ENCODE measurements at places on chromosomes 2 and 18. TPM values are rescaled to one million over a fixed set of nuclear protein-coding genes. Genes with fewer than 3 reads are reported as not detected.

- peak; percentile 60 for DNase-seq
Measured at GRCh38 chr2:132656266-132656975, 13.6 kb downstream of the LYPD1 start.

- no peak for DNase-seq
Measured at GRCh38 chr2:225282858-225283710, 116.4 kb upstream of the NYAP2 start.

GRCh38 chr2:241064008-241064801 lies 37.9 kb downstream of the MTERF4 start:
- no peak for DNase-seq

GRCh38 chr2:58067001-58067400 lies 20.4 kb downstream of the VRK2 start:
- DNase-seq, result no peak

DNA sequence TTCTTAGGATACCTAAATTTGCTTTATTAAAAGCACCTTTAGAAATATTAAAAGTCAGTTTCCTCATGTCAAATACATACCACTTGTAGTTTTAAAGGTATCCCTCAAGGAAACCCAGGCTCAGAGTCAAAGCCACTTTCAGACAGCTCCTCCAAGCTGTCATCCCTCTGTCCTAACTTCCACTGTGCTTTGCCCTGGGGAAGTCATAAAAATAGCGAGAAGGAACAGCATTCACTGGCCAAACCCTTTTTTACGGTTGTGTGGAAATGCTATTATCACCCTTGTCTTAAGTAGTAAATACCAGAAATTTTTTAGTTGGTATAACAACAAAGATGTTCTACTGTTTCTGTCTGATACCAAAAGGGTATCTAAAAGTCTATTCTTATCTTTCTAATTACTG lies 680.5 kb downstream of the ZEB2 start:
- DNase-seq, result no peak

- DNase-seq, result no peak
Measured at GRCh38 chr2:17270894-17271293, 247.3 kb downstream of the RAD51AP2 start.

- DNase-seq, result no peak
Measured at GRCh38 chr18:9947248-9947647, 33.4 kb downstream of the VAPA start.

GRCh38 chr18:7608781-7609201 lies 41.7 kb downstream of the PTPRM start:
- DNase-seq, result peak; percentile 66

The IL36G gene
- not detected for polyA plus RNA-seq

The FSHR gene
- polyA plus RNA-seq, result not detected

The FEV gene
- not detected for polyA plus RNA-seq

Data from muscle of arm (tissue), 14 donors.